Anterior cingulate cortex (tissue), 58 donors: ENCODE measurements at places on chromosomes 13 and 19.

DNA sequence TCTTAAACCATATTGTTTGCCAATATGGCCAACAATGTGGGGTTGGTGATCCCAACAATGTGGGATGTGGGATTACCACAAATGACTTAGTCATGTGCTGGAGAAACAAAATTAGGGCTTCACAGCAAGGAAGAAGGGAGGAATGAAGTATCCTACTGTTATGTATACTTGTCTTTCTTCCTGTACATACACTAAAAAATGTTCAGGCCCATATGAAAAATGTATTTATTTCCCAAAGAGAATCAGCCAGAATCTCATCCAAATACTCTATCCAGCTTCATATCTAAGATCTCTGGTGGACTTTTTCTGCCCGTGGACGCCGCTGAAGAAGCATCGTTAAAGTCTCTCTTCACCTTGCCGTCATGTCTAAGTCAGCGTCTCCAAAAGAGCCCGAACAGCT, at the start of gene HNRNPA1L2:
TSS of gene HNRNPA1L2 (plus strand) at position 301 of the 400 bp plus-strand sequence. CDS start at position 363, 62 bp downstream.
- DNase-seq: no peak

GRCh38 chr13:98405690-98406344, 171.1 kb downstream of the STK24 start:
- DNase-seq: no peak

DNA sequence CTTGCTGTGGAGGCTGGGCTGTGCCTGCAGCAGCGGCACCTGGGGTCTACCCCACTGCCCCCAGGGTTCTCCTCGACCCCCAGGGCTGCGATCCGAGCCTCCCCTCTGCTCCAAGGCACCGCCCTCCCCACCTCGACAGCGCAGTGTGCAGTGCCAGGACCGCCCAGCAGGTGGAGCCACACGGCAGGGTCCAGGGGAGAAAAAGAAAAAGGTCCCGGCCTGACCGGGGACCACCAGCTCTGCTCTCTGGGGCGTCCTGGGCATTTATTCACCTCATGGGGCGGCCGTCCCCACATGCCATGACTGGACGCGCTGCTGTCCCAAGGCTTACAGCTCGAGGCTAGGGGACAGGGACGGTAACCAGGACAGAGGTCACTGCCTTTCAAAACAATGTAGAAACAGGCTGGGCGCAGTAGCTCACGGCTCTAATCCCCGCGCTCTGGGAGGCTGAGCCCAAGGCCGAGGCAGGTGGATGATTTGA, 10.6 kb downstream of the REXO1 start:
- DNase-seq: no peak

- DNase-seq: peak; percentile 30
These were observed 7.0 kb upstream of the RCN3 start for GRCh38 chr19:49520705-49521319.

GRCh38 chr13:70188567-70188966, 80.3 kb upstream of the KLHL1 start:
- no peak for DNase-seq

DNA sequence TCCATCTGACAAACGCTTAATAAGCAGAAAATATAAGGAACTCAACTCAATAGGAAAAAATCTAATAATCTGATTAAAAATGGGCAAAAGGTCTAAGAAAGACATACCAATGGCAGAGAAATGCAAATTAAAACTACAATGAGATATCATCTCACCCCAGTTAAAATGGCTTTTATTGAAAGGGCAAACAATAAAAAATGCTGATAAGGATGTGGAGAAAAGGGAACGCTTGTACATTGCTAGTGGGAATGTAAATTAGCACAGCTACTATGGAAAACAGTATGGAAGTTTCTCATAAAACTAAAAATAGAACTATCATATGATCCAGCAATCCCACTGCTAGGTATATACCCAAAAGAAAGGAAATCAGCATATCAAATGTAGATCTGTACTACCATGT, 508.8 kb upstream of the GPC6 start:
- no peak for DNase-seq

DNA sequence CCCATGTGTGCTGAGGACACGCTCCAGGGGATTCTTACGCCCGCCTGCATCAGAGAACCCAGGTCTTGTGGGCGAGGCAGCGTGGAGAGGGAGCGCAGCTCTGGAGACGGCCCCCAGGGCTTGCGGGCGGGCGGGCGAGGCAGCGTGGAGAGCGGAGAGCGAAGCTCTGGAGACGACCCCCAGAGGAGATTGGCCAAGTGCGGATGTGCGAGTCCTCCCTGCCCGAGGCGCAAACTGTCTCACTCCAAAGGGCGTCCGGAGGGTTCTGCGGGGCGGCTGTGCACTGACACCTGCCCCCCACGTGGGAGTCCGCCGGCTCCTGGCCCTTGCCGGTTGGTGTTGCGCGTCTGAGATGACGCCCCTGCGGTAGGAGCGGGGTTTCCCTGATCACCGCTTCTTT, 39.8 kb downstream of the MCF2L start:
- no peak for DNase-seq

DNA sequence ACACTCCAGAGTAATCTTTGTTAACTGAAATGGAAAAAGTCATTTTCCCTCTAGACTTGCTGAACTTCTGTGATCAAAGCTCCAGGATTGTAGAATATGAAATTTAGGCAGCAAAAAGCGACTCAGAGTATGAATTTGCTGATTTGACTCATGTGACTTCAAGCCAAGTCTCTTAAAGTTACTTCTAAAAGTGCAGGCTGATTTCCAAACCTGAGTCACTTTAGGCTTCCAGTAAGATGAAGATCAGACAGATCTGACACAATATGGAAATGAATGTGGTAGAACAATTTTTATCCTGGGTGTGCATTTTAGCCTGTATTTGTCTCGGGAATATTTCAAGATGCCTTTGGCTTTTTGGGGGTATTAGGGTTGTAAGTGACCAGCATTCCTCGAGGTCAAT, 151.0 kb upstream of the TMTC4 start:
- no peak for DNase-seq

GRCh38 chr13:90091611-90092010, 1255.9 kb upstream of the MIR17HG start:
- no peak for DNase-seq

GRCh38 chr19:47156861-47157430, 26.3 kb downstream of the SAE1 start:
- DNase-seq: no peak

DNA sequence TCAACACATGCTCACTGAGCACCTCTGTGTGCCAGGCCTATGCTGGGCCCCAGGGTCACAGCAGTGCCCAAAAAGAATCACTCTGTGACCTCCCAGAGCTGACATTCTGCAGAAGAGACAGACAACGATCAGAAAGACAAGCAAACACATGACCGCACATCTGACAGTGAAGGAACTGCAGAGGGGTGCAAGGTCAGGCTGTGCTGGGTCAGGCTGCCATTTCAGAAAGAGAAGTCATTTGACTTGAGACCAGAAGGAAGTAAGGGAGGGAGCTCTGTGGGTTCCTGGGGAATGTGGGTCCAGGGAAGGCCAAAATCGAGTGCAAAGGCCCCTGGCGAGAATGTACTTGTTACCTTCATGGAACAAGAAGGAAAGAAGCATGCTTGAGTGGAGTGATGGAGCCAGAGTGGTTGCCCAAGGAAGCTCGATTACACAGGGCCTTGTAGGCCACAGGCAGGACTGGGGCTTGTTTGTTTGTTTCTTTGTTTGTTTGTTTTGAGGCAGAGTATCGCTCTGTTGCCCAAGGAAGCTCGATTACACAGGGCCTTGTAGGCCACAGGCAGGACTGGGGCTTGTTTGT, 11.4 kb upstream of the CD22 start:
- no peak for DNase-seq

GRCh38 chr19:17049711-17050280, 23.2 kb upstream of the CPAMD8 start:
- no peak for DNase-seq
